ENCODE measurements at places on chromosomes 16 and 17.

DNA sequence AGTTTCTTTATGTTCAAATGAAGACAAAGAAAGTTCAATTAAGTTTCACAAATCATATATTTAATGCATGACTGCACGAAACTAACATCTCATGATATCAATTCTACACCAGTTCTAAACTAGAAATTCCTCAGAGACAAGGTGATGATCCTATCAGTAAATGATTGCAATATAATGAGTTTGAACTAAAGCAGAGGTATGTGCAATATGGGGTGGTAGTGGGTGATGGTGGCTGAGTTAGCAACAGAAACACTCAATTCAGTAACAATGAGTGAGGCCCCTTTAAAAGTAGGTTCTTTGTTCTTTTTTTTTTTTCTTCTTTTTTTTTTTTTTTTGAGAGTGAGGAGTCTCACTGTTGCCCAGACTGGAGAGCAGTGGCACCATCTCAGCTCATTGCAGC, 1551.7 kb upstream of the GOT2 start:
- no peak for DNase-seq

DNA sequence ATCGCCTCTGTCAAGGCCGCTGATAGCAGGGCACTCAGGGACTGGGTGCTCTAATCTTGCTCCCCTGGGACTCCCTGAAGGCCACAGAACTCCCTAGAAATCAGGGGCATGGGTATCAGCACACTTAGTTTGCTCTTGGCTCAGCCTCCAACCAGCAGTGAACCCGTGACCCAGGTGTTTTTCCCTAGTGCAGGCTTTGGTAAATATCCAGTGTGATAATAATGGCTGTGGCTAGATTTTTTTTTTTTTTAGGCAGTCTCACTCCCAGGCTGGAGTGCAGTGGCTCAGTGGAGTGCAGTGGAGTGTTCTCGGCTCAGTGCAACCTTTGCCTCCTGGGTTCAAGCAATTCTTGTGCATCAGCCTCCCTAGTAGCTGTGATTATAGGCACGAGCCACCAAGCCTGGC, 10.3 kb downstream of the NUPR1 start:
- DNase-seq: no peak

GRCh38 chr17:28173031-28173561, 130.6 kb downstream of the NLK start:
- DNase-seq: no peak

- no peak for DNase-seq
Observed at GRCh38 chr17:4786106-4786511, at the start of gene VMO1. Gene VMO1 (minus strand): TSS chr17:4786364. CDS start chr17:4786352, 12 bp downstream.

DNA sequence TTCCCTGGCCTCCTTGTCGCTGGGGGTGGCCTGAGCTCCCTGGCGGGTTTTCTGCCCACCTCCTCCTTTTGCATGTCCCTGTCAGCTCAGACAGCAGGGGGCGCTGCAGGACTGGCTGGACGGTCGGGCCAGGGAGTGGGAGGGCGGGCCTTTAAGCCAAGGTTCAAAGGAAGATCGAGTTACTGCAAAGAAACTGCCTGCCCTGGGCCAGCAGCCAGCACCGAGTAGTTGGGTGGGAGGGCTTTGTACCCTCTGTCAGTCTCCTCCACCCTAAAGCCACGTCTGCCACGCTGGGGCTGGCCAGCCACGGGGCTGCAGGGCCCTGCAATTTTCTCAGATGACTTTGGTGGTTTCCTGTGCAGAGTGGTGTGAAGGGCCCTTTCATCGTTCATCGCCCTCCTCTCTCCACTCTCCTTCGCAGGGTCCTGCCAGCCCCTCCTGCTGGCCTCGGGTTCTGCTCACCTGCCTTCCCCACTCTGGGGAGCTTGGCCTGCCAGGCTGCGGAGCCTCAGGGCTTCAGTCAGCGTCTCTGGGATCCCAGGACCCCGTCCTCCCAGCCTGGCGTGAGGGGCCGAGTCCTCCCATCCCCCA, 12.3 kb downstream of the GPR142 start:
- peak; percentile 81 for DNase-seq

DNA sequence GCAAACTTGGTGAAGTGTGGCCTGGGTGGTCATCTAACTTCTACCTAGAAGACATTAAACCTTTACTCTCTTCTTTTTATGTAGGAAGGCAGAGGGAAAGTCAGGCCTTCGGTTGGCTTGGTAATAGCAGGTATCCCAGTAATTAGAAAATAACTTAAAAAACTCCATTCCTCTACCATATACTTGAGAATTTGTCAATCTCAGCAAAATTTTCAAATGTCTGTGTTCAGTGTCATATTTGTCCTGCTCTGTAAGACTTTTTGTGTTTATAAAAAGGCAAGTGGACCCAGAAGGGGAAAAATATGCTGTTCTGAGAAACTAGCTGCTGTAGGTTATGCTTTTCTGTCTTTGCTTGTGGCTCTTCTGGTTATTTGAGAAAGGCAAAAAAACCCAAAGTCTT, 5.8 kb downstream of the HMOX2 start:
- no peak for DNase-seq

GRCh38 chr17:45935197-45935709, 40.9 kb downstream of the MAPT start:
- no peak for DNase-seq

- no peak for DNase-seq
Observed at GRCh38 chr17:14070344-14070984, 1.2 kb downstream of the COX10 start.

All from NCI-H1694 (cell line).